ENCODE measurements at places on chromosomes 4 and X.

- no peak for DNase-seq
Observed at GRCh38 chrX:26851981-26852380, 611.2 kb downstream of the PPP4R3C start.

DNA sequence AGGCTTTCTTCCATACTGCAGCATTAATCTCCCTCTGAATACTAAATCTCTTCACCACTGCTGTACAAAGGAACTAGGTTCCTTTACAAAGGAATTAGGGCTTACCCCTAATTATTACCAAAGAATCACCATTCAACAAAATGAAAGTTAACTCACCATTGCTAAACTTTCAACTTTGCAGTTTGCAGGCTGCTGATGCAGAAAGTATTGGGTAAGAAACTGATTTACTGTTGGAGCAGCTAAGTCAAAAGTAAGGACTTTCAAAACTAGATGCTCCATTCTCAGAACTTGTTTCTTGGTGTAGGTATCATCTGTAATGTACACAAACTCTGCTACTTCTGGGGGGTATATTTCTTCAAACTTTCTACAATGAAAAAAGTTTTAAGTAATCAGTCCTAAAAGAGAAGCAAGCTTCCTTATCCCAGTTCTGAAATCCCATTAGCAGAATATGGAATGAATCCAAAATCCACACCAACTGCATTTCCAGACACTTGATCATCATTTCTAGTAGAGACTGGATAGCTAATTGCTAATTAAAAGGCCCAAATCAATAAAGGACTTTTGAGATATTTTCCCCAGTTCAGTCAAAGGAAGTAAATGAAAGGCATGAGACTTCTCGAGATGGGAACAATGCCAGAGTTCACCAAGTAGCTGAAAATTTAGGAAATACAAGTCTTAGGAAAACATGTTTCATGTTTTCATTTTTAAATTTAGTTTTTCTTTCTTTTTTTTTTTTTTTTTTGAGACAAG lies 4.3 kb downstream of the CCNA2 start:
- no peak for DNase-seq

GRCh38 chrX:10722851-10723250 lies 102.5 kb upstream of the MID1 start:
- DNase-seq = no peak

DNA sequence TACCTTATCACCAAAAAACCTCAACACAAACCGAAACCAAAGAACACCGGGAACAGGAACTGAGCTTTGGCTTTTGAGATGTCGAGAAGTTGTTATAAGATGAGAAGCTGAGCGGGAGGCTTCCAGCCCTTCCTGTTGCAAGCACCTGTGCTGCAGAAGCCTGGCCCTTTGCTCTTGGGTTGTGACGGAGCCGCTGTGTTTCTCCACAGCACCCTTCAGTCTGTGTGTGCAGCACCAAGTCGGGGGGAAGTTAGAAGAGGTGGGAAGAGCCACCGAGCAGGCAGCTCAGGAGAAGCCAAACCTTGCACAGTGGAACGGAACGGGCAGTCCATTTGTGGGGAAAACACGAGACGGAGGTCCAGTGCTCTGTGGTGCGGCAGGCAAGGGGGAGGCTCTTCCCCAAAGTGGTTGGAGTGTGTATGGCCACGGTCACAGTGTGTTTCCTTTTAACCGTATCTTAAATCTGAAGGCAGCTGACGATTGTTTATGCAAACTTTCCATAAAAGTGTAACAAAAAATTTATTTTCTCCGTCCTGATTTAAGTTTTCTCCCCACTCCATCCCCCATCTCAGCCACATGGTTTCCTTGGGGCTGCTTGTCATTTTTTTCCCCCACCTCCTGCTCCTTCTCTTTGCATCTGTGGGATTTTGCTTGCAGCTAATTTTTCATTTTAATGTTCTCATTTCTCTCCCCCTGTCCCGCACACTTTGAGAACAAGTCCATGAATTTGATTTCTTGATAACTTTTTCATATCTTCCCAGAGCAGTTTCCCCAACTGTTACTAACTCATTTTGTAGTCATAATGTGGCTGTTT lies 123.7 kb downstream of the STOX2 start:
- DNase-seq = no peak

DNA sequence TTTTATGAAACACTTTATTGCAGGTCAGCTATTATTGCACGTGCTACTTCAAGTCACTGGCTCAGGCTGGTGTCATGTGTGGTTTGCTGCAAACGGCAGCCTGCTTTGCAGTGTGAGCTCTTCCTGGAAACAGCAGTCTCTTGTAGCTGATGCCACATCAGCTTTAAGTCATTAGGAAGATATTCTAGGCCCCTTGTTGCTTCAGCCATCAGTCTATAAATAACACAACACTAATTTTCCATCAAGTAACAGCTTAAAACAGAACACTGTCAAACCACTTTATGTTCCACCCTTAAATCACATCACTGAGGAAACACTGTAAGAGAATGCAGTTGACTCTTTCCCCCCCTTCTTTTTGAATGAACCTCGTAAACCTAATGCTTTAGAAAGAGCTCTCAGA lies 93.8 kb downstream of the GATB start:
- DNase-seq = no peak

DNA sequence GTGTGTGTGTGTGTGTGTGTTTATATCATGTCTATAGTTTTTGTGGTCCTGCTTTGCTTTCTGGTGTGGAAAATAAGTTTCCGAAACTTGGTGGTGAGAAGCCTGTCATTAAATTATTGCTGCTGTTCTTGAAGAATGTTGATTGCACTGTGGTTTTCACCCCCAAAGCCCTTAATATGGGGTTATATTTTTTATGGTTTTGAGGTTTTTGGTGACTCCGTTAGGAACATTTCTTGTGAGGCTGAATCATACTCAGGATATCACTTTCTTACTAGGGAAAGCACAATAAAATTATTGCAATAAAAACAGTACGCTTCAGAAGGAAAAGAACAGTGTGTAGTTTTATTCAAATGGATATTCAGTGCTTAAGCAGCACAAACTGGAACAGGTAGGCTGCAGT lies 539.1 kb upstream of the MAGEB18 start:
- DNase-seq = no peak

DNA sequence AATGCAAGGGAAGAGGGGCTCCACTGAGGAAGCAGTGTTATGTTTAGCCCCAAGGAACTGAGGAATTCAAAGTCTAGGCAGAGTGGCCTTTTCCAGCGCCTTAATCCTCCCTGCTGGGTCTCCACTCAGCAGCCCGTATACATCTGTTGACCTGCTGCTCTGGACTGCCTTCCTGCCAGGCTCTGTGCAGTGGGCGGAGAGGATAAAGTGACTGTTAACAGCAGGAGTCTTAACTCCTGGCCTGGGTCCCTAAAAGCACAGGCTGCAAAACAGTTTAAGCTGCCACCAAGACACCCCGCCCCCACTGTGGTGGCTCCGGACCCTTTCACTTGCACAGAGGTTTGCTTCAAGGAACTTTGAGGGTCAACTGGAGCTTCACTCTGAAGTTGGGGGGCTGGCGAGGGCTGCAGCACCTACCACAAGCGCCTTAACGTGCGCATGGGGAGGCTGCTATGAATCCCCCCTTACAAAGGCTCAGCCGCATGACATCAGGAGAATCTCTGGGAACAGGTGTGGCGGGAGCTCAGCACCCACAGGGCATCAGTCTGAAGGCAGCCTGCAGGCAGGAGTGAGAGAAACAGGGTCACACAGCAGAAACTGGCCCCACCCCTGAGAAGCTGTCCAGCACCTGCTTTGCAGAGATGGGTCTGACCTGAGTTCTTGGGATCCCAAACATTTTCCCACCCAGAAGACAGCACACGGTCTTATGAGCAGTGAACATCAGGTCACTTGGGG lies 358.2 kb upstream of the GATB start:
- DNase-seq = no peak

DNA sequence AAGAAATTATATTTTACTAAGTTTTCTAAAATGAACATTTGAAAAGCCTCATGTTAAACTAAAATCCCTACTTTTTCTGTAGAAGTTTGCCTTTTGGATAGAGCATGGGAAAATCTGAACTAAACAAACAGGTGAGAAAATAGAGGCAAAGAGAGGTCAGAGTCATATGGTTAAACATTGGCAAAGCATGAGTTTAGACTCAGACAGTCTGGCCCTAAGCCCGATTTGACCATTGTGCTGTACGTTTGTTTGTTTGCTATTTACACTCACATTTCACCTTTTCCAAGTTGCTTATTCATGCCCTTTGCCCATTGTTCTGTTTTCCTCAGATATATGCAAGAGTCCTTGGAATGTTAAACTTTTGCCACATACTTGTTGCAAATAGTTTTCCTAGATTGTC lies 85.4 kb downstream of the TIGD2 start:
- DNase-seq = no peak

- DNase-seq = no peak
Observed at GRCh38 chr4:15402974-15403373, 24.9 kb upstream of the C1QTNF7 start.

DNA sequence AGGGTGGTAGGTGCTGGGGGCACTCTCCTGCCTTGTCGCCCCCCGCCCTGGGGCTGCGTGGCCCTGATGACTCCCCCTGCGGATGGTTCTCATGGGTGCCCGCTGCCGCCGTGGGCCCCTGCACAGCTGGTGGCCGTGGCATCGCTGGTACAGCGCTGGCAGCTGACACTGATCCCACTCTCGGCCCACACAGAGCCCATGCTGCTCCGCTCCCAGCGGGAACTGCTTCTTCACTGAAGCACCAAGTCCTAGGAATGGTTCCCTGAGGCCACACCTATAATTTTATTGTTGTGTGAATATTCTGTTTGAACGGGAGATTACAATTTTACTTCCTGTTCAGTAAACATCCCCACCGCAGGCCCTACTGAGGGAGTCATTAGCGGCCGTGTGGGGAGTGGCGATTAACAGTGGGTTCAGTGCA lies 138.6 kb upstream of the NKX1-1 start:
- DNase-seq = no peak

- DNase-seq = no peak
Observed at GRCh38 chr4:7865533-7865932, 74.1 kb downstream of the AFAP1 start.

DNA sequence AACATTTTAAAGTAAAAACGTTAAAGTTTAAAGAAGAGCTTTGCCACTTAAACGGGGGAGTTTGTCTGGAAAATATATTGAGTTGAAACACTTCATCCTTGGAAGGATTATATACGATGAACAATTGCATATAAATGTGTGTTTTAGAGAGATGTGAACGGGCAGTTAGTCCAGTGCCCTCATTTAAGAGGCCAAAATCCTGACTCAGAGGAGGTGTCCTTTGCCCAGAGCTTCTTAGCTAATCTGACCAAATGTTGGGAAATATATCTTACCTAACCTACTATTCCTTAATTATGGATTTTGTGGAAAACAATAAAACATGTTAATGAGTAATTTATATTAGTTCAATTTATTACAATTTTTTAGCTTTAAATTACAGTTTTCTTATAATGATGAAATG lies 327.2 kb upstream of the DIPK2B start:
- no peak for DNase-seq

DNA sequence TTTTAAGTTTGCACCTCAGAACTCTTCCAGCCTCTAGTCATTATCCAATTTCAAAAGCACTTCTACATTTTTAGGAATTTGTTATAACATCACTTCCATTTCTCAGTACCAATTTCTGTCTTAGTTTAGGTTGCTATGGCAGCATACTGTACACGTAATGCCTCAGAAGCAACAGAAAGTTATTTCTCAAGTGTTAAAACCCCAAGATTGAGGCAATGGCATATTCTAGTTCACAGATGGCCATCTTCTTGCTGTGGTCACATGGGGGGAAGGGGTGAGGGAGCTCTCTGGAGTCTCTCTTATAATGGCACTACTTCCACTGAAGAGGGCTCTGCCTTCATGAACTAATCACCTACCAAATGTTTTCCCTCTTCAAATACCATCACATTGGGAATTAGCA lies 220.3 kb upstream of the CTSO start:
- no peak for DNase-seq

DNA sequence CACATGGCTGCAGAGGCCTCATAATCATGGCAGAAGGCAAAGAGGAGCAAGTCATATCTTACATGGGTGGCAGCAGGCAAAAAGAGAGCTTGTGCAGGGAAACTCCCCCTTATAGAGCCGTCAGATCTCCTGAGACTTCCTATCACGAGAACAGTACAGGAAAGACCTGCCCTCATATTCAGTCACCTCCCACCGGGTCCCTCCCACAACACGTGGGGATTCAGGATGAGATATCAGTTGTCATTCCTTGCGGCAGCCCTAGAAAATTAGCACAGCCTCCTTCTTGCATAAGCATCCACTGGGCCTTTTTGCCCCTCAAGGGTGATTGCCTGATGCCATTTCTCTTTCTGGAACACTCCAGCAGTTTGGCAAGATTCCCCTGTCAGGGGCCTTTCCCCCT lies 61.7 kb upstream of the STX18 start:
- DNase-seq = no peak

- no peak for DNase-seq
Observed at GRCh38 chrX:69142788-69143469, 22.3 kb downstream of the PJA1 start.

DNA sequence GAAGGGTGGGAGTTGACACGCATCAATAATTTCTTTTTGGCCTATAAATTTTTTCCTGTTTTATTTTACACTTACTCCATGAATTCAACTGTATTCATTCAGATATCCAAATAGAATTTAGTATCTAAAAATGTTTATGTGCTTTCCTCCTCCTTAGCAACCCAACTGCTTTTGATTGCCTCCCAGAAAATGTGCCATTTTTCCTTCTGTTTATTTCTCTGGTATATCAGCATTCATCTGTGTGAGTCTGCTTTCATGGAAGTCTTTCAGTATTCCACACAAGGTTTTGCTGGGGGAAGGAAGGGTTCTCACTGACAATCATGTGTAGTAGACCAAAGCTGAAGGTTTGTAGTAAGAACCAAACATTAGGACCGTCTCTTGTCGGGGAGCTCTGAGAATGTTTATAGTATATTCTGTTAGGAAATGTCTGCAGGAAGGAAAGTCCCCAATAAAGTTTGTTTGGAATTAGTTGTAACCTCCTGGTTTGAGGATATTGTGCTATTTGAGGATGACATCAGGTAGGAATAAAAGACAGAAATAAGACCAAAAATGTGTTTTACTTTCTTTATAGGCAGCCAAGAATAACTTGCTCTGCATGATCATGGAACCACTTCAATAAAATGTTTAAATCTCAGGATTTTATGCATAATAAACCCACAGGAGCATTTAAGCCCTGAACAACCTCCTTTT lies 673.6 kb upstream of the INTU start:
- no peak for DNase-seq

DNA sequence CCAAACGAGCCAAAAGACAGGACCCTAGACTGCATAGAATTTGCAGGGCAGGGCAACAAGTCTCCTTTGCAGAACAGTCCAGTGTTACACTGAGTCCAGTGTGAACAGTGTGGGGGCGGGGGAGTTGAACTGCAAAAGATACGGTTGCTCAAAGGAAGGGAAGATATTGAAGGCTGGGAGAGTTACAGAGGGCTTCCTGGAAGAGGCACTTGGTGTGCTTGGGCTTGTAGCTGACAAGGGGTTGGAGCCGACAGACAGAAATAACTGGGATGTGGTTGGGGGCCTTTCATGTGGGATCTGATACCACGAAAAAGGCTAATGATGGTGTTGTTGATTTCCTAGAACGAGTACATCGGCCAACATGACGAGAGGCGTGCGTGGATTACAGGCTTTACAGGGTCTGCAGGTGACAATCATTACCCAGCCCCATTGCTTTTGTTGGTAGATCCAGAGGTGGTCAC lies 6.1 kb downstream of the XPNPEP2 start:
- no peak for DNase-seq
